T-helper 1 cell (primary cell): ENCODE measurements at places on chromosomes 3 and 15.

DNA sequence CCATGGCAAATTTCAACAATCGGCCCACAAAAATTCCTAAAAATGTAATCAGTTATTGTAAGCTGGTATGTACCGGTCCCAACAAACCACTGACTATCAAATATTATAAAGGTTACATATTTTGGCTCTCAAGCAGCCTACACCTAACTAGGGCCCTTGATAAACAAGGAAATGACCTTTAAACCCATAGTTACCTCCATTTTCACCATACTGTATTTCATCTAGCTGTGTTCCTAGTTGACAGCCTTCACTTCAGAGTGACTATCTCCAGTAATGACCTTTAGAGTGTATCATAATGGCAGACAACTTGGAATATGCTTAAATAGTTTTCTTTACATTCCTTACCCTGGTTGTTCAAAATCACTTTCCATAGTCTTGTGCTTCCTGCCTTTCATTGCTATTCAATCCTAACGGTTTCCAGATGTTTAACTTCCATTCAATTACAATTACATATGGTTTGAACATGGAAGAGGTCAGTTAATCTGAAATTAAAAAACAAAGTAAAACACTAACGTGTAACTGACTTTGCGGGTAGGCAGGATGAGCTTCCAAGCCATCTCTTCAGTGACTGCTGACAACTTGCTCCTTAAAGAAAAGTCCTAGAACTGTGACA, 111.9 kb upstream of the TSC22D2 start:
- DNase-seq, result no peak

DNA sequence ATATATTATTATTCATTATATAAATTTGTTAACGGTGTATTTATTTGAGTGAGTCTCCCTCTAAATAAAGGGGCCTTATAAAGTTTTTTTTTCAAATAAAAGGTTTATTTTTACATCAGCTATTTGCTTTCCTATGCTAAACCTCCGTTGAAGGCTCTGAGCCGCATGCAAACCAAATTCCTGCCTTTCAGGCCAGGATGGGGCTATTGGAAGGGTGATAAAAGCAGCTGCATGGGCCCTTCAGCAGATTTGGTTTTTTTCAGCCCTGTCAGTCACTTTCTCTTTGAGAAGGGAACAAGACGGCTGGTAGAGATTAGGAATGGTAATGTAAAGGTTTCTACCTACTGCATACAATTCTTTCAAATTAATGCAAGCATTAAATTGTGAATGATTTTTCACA, 244.2 kb downstream of the WNT5A start:
- no peak for DNase-seq

- DNase-seq, result no peak
Observed at GRCh38 chr3:142282503-142282902, 57.1 kb upstream of the GK5 start.

- DNase-seq, result no peak
Observed at GRCh38 chr15:97953748-97954147, 6.8 kb upstream of the ARRDC4 start.

DNA sequence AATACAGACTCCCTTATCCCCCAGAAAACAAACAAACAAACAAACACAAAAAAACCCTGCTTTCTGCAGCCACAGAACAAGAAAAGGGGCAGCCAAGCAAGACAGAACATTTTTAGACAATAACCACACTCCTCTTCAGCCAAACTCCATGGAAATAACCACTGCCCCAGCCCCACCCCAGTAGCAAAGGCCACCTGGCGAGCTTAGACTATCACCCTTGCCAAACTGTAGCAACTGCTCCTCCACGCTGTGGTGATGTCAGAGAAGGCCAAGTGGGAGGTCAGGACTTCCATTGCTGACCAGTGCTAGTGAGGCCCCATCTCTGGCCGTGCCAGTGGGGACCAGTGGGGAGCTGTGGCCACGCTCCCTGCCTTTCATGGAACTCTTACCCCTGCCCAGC, 60.3 kb upstream of the CHRNA7 start:
- no peak for DNase-seq

GRCh38 chr3:48595526-48596121, 495 bp upstream of the COL7A1 start:
- DNase-seq, result no peak

DNA sequence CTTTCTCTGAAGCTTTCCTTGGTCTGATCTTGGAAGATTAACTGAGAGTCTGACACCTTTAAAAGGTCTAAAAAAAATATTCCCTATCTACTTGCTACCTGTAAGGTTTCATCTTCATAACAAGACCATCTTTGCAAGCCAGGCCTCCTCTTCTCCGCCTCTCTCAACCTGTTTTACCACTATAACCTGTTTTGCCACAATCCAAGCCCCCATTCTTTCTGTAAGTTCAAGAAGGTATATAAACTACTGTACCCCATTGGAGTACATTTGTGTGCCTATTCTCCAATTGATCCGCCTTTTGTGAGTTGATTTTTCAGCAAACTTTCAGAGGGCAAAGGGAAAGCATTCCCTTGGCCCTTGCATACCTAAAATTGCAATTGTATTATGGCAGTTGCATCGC, 319.3 kb upstream of the NECTIN3 start:
- DNase-seq, result no peak

GRCh38 chr3:51691949-51692348, 14.9 kb upstream of the GRM2 start:
- no peak for DNase-seq

DNA sequence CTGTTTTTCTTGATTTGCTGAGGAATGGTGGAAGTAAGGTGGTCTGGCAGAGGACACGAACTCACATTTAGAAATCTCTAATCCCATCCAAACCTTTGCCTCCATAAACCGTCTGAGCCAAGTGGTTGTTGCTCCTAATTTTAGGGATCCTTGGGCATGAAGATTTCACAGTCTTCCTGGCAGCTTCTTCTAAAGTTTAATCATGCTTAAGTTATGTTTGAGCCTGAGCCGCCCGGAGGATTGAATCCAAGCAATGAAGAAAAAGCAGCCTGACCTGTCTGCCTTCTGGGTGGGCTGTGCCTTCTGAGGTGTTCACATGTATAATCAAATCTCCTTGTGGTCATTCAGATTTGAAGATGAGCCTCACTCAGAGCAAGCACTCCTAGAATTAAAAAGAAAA, 249.0 kb downstream of the CD47 start:
- no peak for DNase-seq

- DNase-seq, result no peak
Observed at GRCh38 chr3:177107461-177108239, 89.6 kb downstream of the TBL1XR1 start.

GRCh38 chr15:99662903-99663302, 70.3 kb downstream of the LYSMD4 start:
- DNase-seq, result no peak

- no peak for DNase-seq
Observed at GRCh38 chr3:57224856-57225255, 2.7 kb upstream of the APPL1 start.

GRCh38 chr15:55937040-55937439, 56.4 kb downstream of the NEDD4 start:
- no peak for DNase-seq

GRCh38 chr3:40615918-40616819, 91.4 kb downstream of the ZNF621 start:
- DNase-seq, result no peak

DNA sequence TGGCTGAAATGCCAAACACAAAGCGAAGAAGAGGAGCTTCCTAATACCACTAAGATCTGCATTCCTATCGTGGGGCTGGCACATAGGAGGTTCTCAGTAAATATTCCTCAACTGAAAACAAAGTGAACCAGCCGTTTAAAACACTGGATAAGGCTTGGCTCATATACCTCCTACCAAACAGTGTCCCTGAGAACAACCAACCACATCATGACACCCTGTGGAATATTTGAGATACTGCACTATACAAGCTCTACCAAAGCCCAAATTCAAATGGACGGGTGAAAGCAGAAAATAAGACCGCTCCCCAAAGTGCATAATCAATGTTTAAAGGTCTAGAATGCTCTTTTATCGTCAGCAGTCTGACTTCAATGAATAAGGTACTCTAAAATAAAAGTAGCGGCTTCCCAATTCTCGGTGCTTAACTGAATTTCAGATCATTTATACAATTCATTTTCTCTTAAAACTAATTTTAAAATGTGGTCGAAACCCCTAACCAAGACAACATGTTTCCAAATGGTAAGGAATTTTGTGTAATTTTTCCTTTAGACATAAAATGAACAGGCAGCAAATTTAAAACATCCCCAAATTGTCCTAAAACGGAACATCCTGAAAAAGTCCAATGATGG, 425.8 kb downstream of the ERC2 start:
- DNase-seq, result no peak

- DNase-seq, result no peak
Observed at GRCh38 chr3:177352424-177352823, 155.1 kb upstream of the TBL1XR1 start.

DNA sequence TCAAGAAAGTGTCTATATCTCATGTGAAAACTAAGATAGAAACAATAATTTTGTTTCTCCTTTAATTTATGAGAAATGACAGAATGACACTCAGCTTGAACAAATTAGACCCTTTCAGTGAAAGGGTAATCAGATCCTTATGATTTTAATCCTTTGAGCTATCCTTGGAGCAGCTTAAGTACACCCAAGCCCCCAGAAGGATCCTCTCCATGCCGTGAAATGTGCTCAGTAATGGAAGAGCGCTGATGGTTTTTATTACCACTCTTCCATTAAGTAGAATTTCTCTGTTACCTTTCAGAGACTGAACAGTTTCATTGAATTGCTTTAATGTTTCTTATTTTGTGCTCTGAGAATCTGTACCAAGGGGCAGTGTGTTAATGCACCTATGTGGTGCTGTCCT, 54.3 kb downstream of the HMG20A start:
- DNase-seq, result no peak

DNA sequence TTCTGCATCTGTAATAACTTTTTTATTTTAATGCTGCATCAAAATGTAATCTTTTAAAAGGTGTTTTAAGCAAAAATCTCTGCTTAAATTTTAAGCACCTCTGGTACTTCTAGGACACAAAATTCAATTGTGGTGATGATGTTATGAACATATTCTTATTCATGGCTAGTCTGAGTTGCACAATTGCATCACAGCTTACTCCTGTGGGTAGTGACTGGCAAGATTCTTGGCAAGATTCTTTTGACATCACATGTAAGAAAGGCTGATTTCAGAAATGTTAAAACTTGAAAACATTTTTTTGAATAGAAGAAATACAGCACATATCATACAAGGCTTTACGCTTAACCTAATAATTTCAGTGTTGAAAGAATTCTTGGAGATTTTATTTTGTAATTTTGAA, 35.7 kb downstream of the IQCH start:
- DNase-seq, result no peak

DNA sequence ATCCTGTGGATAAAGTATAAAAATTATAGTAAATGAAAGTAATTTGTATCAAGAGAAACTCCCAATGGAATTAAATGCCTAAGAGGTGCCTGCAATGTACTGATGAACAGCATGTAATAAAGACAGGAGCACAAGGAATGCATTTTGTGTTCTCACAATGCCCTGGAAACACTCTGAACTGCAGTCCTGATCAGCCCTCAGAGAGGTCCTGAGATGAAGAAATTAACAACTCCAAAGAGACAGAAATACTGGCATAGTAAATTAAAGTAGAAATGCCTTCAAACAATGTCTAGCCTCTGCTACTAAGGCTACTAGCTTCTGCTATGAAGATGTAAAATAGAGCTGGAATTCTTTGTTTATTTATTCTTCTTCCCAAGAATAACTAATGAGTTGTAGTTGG, 59.9 kb downstream of the CFAP20DC start:
- DNase-seq, result no peak

DNA sequence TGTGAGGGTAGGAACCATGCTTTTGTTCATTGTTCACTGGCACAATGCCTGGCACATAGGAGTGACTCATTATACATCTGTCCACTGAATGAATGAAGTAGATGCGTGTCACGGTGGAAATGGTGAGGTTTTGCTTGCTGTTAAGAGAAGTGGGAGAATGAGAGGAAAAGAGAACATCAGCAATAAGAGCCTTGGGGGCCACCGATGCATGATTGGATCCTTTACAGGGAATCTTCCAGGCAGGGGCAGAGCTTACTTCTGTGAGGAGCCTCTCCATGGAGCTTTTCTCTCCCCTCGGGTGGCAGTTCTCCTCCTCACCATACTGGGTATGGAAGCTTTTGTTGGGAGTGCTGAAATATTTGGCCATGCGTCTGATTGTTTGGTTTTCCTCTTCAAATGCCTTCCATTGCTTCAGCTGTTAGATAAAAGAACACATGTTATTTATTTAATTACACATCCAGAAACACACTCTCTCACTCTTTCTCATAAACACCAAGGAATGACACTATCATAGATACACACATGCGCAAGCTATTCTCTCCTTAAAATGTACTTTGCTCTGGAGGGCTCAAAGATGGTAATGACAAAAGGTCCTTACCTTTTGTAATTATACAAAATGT, 78.9 kb upstream of the GSK3B start:
- DNase-seq, result no peak

- no peak for DNase-seq
Observed at GRCh38 chr3:130414457-130414856, 69.0 kb downstream of the COL6A5 start.

DNA sequence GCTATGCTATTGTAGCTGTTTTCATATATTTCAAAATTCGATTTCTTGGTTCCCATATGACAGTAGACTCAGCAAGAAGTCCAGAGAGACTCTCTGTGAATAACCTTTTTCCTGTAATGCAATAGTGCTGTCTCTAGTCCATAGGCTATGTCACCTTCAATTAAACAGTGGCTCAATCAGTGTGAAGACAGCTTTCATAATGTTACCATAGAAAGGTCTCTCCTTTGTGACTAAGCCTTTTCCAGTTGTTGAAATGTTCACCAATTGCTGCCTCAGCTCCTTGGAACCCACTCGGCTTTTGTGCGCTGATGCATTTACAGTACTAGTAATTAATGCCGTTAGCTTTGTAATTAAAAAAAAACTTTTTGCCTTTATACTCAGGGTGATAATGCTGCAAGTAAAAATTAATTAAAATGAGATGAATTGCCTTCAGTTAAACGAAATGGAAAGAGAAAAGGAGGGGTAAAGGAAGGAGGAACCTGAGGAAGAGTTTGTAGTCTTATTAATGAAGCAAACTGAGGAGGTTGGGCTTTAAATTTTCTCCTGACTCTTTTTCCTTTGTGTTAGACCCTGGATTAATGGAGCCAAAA, 214.8 kb downstream of the LSAMP start:
- DNase-seq, result no peak

- DNase-seq, result no peak
Observed at GRCh38 chr15:73335026-73335425, 33.7 kb downstream of the HCN4 start.

GRCh38 chr3:184927796-184928315, 115.9 kb downstream of the VPS8 start:
- DNase-seq, result no peak

GRCh38 chr3:134885877-134886621, 91.0 kb downstream of the EPHB1 start:
- no peak for DNase-seq
